ENCODE measurements at places on chromosomes 7 and 10.

DNA sequence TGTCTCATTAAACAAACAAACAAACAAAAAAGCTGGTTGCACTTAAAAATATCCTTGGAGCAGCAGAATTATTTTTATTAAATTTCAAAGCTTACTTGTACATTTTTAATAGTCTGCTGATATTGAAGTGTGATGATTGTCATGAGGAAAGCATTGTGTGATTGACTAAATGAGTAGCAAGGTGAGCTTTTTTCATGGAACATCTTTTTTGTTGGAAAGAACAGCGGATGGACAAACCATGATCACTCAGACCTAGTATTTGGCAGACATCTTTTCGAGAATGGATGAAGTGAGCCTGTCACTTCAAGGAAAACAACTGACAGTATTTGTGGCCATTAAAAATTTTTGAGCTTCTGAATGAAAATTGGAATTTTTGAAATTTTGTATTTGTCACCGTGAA is 5.7 kb upstream of the CALML3 start:
- no peak for DNase-seq

GRCh38 chr7:134891262-134891695 is 95.0 kb upstream of the AGBL3 start:
- DNase-seq: no peak

GRCh38 chr7:69996121-69996520 is 397.8 kb downstream of the AUTS2 start:
- no peak for DNase-seq

DNA sequence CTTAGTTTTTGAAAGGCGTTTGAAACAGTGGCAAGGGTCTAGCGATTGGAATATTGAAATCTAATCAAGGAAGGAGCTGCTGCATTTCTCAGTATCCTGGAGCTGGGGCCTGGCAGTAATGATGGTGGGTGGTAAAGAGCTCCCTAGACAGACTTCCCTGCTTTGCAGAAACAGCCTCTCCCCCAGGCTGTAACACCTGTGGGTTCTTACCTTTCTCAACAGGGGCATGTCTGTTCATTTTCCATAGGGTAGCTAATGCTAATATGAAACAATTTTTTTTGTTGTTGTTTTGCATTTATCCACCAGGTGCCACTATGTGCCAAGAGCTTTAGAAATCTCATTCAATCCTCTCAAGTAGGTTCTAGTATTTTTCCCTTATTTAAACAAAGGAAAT is 345.5 kb downstream of the REEP3 start:
- no peak for DNase-seq

GRCh38 chr10:121734589-121735045 is 136.4 kb upstream of the FGFR2 start:
- peak; percentile 34 for DNase-seq

DNA sequence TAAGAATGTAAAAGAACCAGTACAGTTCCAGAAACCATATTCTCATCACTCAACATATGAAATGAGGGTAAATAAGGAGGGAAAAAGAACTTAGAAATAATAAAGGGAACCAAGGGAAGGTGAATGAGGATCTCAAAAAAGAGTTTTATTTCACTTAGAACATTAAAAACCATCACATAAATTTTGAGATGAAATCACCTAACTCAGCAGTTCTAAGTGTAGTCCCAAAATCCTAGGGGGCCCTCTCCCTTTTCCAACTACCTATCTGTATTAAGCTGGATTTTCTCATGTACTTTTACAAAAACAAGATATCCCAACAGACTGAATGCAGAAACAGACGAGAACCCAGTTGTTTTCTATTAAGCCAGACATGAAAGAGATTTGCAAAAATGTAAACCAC is 3.2 kb downstream of the ZCWPW1 start:
- no peak for DNase-seq

DNA sequence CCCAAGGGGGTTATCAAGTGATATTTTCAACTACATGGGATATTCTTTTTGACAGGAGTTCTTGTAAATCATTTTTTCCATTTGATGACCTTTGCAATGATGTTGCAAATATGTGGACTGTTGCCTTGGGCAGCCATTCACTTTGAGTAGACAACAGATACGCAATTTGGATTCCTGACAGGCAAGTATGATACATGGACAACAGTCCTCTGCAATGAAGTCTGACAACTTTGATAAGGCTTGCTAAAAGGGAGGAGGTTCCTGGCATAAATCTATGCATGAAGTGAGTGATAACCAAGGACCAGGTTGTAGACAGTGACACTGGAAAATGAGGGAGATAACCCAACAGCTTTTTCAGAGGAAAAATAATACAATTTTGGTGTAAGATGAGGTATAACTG is 17.7 kb downstream of the LRRD1 start:
- no peak for DNase-seq

DNA sequence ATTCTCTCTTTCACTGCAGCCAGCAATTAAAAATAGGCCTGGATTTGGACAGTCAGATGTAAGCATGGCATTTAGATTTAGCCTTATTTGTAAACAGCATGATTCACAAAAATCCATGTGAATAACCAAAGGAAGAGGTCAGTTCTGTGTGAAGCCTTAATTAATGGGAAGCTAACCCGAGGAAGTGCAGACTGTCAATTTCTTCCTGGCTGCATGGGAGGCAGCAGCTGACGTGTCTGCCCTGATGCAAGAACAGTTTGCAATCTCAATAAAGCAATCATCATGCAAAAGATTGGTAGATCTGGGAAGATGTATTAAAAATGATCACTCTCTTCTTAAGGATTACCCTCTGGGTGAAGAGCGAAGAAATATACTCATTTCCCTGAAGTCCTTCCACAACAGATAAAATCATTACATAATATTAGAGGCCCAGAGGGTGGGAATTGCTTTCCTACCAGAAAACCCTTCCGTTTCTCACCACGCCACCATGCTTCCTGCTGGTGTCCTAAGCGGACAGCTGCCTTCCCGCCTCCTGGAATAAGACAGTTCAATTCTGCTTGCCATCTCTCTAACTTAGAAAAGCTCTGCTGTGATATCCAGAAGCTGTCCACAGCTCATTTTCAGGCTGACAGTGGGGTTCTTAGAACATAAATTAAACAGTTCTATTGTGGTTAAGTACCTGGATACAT is 526.7 kb upstream of the NRP1 start:
- DNase-seq: no peak

DNA sequence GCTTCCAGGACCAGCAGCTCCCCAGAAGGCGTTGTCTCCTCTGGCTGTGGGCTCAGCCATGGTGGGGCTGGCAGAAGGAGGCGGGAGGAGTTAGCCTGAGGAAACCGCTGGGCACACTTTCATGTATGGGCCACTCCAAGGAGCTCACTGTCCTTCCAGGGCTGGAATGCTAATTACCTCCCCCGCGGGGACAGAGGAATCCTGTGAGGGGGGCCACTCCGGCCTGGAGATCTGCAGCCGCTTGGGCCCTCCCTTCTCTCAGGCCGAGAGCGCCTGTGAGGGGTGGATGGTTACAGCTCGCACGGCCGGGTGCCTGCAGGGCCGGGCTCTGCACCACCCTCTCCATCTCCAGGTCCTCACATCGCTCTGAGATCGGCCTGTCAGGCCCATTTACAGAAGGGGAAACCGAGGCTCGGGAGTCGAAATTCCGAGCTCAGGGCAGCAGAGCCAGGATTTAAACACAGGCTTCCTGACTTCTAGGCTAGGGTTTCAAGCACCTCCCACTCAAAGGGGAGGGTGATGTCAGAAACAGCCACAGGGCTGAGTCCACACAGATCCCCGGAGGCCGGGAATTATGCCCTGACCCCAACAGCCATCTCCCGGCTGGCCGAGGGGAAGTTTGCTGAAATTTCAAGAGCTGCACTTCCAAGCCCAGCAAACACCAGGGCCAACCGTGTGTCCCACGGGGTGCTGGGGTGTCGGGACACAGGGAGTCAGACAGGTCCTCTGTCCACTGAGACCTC is 59.1 kb downstream of the PDGFA start:
- DNase-seq: no peak

DNA sequence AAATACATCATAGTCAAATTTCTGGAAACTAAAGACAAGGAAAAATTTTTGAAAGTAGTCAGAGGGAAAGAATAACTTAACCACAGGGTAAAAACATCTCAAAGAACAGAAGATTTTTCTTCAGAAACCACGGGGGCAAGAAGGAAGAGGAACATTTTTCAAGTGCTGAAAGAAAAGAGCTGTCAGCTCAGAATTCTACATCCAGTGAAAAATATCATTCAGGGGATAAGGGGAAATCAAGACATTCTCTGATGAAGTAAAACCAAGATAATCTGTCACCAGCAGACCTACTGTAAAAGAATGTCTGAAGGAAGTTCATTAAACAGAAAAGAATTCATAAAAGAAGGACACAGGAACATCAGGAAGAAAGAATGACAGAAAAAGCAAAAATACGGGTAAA is 111.2 kb upstream of the TMEM72 start:
- DNase-seq: no peak

- DNase-seq: no peak
Measured at GRCh38 chr7:132817949-132818348, 241.7 kb upstream of the PLXNA4 start.

DNA sequence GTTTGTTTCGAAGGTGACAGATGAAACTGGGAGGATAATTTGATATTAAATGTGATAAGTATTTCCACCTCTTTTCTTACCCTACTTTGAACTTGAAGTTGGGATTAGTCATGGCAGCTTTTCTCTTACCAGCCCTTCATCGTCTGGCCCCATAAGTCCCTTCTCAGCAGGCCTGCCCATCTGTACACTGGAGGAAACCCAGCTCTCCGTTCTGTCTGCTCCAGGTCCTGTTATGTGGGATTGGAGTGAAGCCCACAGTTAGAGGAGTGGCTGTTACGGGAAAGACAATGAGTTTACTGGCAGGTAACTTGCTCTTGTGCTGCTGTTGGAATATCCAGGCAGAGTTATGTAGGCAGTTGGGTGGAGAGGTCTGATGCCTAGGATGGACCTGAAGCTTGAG is 127.3 kb downstream of the CAMK1D start:
- DNase-seq: no peak

- no peak for DNase-seq
Measured at GRCh38 chr10:79399223-79399831, 46.1 kb downstream of the ZCCHC24 start.

- DNase-seq: no peak
Measured at GRCh38 chr10:108521827-108522492, 1357.5 kb upstream of the SORCS1 start.

DNA sequence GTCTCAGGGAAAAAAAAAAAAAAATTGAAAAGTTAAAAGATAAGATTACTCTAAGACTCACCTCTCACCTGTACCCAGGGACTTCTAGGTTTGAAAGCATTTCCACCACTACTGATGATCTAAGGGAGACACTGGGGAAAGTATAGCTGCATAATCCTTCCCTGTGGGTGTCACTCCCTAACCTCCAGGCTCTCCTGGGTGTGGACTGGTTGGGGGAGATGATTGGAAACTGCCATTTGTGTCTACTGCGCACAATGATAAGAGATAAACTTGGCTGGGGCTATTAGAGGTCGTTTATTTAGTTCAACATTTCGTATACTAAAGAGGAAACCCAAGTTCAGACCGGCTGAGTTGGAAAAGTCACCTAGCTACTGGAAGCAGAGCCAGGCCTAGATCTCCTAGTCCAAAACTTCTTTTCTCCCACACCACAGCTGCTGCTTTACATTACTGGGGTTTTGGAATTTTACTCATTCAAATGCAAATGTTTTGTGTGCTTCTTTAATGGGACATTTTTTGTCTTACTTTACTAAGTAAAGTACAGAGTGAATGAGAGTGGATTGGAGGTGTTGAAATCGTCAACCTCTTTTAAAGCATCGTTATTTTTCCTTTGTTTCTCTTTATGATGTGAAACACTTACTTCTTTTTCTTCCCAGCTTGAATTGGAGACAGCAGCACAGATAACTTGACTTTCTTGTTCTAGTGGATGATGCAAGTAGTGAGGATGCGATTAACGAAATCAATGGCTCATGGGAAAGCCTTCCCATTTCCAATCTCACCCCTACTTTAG is 22.3 kb upstream of the SEC61G start:
- no peak for DNase-seq

GRCh38 chr10:32959006-32959920 is 1.2 kb upstream of the ITGB1 start:
- peak; percentile 82 for DNase-seq

DNA sequence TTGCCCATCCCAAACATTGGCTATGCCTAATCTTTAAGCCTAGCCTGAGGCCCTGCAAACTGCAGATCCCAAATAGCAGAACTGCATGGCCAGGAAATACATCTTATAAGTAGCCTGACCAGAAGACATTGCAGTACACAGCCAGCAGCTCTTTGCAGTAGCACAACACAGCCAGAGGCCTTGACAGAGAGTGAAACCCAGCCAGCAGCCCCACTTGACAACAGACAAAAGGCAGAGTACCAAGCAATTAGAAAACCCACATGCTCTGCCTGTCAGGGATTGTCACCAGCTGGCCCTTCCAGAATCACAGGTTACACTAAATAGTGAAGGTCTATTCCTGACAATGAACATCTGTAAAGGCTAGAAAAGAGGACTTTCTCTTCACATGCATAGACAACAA is 242.8 kb upstream of the TMEM72 start:
- no peak for DNase-seq

DNA sequence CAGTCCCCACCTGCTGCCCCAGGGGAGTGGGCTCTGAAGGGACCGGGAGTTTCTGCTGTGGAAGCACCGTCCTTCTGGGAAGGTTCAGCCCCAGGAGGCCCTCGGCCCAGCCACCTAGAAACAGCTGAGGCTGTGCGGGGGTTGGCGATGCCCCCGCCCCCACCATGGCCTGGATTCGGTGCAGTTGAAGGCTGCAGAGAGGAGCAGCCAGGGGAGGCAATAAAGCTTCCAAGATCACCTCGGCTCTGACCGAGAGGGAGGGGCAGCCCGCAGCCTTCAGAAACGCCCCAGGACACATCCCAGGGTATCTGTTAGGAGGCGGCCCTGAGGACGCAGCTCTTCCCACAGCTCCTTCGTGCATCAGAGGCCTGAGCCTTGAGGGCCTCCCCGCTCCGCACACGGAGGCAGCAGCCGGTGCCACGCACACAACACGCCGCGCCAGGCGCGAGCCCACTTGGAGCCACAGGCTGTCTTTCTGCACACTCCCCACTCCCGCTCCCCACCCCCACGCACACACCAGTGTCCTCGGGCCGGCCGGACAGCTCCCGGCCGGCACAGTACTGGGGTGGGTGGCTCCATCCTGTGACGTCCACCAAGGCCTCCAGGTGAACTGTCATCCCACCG is 1.6 kb downstream of the KNDC1 start:
- DNase-seq: no peak

Measured in GM12865 (cell line).